ENCODE measurements at places on chromosomes 7 and 10.

DNA sequence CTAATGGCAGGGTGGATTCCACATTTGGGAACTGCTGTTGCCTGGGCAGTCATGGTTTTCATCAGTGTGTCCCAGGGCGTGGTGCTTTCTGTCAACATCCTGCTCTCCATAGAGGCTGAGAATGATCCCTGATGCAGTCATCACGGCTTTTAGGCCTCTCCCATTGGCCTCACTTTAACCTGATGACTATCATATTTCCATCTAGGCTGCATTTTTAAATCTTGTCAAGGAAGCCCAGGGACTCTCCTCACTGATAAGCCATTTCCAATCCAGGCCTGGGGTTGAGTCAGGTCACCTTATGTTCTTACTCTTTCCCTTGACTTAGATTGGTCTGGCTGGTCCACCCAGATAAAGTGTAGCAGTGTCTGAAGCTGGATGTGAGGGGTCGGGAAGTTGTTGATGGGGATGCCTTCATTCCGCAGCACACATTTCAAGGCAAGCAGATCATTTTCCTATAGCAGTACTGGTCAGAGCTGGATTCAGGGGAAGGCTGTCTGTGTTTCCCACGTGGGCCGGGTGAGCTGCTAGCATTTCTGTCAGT lies 177.0 kb downstream of the AUTS2 start:
- no peak for DNase-seq

- DNase-seq = no peak
Measured at GRCh38 chr10:129929343-129930292, 34.5 kb downstream of the EBF3 start.

- DNase-seq = no peak
Measured at GRCh38 chr10:79937701-79938151, 11.2 kb downstream of the SFTPD start.

GRCh38 chr10:60511477-60512229 lies 122.0 kb upstream of the ANK3 start:
- no peak for DNase-seq

- no peak for DNase-seq
Measured at GRCh38 chr7:148650232-148650858, 48.4 kb upstream of the CUL1 start.

DNA sequence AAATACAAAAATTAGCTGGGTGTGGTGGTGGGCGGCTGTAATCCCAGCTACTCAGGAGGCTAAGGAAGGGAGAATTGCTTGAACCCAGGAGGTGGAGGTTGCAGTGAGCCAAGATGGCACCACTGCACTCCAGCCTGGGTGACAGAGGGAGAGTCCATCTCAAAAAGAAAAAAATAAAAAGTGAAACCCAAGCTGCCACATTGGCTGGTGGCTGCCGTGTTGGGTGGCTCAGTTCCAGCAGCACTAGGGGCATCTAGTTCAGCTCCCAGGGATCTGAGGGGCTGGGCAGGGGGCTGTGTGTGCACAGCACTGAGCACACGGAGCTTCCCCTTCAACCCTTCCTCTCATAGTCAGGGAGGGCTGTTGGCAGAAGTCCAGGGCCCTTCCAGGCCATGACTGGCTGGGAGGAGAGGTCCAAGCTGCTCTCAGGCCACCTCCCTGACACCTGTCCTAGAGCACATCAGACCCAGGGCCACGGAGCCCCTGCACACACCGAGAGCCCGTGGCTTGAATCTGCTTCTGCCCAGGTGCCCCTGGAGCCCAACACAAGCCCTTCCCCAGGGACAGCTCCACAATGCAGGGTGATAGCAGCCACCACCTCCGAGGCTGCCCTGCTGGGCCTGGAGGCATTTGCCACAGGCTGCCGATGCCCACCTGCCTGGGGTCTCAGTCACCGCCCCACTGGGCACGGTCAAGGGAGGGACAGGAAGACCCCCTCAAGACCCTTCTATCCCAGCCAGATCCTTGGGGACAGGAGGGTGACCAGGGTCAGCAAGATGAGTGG lies 47.3 kb downstream of the YKT6 start:
- DNase-seq = no peak

- no peak for DNase-seq
Measured at GRCh38 chr10:124249196-124249595, 155.8 kb upstream of the CHST15 start.

- DNase-seq = no peak
Measured at GRCh38 chr10:30017556-30017955, 41.8 kb downstream of the JCAD start.

GRCh38 chr10:16816830-16817124 lies 447 bp downstream of the RSU1 start:
- DNase-seq = no peak

DNA sequence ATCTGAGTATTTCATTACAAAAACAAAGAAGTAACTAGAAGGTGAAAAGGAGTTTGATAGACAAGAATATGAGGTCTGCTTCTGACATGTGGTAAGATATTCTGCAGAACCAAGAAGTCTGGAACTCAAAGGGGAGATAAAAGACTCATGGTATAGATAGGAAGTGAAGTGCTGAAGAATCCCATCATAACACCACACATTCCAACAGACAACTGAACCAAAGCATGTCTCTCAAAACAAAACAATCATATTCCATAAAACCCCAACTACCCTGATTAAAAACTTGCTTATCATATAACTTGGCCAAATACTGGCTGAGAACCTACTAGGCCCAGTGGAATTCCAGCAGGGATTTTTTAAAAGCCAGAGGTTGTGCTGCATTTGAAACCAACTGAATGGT lies 178.7 kb downstream of the JAZF1 start:
- DNase-seq = no peak

- no peak for DNase-seq
Measured at GRCh38 chr7:66950763-66951162, 29.7 kb downstream of the TMEM248 start.

DNA sequence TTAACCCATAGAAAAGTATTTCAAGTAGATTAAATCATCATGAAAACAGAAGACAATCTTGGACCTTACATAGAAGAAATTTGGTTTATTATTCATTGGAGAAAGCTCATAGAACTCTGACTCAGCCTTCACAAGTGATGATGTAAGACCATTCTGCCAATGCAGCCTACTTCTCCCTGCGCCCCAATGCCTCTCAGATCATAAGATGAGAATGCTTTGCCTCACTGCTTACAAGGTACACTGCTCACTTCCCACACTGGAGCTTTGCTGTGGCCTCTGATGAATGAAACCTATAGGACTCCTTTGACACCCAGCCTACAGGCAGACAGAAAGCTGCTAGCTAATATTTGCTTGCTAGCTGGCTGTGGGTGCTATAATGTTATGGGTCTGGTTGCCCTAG lies 569.4 kb upstream of the STEAP1 start:
- DNase-seq = no peak

DNA sequence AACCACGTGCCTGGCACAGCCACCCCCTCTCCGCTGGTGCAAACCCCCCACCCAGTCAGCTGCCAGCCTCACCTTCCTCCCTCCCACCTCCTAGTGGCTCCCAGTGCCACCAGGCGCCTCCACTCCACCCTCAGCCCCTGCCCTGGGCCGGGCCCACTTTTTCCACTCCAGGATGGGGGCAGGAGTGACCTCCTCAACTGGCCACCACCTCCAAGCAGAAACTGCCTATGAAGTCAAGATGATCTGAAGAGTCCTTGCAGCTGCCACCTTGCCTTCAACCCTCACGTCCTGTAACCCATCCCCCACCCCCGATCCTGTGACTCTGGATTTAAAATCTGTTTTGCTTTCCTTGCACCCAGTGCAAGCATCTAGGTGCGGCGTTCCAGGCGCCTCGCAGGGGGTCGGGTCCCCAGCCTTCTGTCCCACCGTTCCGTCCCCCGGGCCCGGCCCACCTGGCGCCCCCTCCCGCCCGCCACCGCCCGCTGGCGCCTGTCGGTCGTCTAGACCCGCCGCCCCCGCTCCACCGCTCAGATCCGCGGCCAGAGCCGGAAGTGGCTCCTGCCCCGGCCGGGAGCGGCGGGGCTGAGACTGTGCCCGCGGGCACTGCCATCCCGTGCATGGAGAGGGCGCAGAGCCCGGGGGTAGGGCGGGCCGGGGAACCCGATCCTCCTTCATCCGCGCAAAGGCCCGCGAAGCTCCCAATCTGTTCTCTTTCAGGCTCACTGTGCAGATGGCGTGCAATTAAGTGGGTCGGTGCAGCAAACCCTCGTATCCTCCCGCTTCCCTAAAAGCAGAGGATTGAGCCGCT lies 51.2 kb upstream of the GTF2I start:
- peak; percentile 63 for DNase-seq

DNA sequence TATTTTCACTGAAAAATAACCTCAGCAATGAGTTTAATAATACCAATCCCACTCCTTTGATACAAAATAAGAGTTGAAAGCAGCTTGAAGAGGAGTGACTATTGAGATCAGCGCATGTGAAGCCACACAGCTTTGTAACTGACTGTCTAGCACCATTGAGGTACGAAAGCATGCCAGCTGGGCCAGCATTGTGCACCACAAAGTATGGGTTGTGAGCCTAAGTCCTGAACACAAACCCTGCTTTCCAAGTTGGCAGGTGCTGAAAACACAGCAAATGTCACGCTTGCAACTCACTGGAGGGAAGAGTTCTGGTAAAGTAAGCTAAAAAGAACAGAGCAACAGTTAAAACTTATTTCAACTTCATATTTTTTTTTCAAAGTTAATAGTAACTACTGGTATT lies 4.0 kb upstream of the FAM53B start:
- DNase-seq = no peak

GRCh38 chr7:133428326-133428725 lies 175.4 kb downstream of the EXOC4 start:
- DNase-seq = no peak

- peak; percentile 61 for DNase-seq
Measured at GRCh38 chr7:128427289-128427891, 17.6 kb upstream of the IMPDH1 start.

DNA sequence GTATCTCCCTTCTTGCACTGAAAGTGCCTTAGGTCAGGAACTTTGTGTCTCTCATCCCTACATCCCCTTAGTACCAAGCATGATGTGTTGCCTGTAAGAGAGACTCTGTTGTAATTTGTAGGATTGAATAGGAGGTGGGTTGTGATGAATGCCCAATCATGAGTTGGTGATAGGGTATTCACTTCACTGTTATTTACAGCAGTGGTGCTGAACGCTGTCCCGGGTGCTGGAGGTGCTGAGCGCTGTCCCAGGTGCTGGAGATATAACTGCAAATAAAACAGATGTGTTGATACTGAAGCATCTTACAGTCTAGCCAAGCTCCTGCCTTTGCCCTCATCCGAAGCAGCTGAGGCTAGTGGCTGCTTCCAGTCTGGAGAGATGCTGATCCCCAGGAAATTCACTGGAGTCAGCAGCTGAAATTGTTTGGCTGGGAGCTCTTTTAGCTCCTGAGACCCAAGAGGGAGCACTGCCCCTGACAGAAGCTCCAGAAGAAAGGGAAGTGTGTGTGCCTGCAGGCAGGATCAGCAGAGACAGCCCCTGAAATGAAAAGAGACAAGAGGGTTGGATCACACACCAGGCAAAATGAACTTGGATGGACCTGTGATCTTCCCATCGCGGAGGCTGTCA lies 183.4 kb downstream of the SORCS3 start:
- no peak for DNase-seq

GRCh38 chr7:47454069-47454973 lies 127.6 kb downstream of the TNS3 start:
- no peak for DNase-seq

DNA sequence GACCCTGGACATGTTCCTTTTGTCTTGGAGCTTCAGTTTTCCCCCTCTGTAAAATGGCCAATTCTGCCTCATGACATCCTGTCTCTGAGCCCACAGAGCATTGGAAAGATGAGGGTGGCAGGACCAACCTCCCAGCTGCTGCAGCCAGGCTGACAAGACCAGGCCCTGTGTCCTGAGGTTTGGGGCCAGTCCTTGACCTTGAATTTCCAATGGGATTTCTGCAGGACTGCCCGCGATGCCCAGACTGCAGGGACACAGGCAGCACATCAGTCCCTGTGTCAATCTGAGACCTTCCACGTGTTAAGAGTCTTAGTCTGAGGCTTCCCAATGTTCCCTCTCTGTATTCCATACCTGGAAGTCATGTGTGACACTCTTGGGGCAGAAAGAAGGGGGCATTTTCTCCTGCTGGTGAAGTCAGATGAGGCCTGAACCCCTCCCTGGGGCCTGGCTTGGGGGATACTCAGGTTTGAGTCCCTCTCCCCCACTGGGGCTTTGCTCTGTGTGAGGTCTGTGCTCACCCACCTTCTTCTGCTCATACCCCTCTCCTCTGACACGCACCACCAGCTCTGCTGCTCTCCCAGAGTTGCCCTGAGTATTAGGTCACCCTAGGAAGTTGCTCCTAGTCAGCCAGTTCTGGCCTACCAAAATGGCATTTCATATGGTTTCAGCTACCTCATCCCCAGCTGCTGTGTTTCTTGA lies 79.2 kb downstream of the ADCY1 start:
- no peak for DNase-seq

DNA sequence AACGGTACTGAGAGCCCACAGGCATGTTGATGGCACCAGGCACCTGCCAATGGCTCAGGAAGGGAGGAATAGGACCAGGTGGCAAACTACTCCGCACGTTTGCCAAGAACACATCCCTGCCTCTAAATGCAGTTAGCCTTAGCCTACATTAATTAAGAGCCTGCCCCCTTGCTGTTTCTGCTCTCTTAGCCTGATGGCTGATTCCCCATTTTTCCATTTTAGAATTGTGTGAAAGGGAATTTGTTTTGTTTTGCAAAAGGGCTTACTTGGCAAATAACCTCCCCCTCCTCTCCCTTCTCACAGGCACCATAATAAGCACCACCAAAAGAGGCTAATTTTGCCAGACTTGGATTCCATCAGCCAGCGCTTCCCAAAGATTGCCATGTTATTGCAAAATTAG lies 1203.2 kb downstream of the SORCS3 start:
- DNase-seq = no peak

GRCh38 chr7:6181136-6181535 lies 91.3 kb downstream of the CYTH3 start:
- no peak for DNase-seq

GRCh38 chr7:37037286-37037685 lies 313.0 kb upstream of the AOAH start:
- no peak for DNase-seq

- no peak for DNase-seq
Measured at GRCh38 chr7:79806161-79806734, 328.4 kb upstream of the GNAI1 start.

DNA sequence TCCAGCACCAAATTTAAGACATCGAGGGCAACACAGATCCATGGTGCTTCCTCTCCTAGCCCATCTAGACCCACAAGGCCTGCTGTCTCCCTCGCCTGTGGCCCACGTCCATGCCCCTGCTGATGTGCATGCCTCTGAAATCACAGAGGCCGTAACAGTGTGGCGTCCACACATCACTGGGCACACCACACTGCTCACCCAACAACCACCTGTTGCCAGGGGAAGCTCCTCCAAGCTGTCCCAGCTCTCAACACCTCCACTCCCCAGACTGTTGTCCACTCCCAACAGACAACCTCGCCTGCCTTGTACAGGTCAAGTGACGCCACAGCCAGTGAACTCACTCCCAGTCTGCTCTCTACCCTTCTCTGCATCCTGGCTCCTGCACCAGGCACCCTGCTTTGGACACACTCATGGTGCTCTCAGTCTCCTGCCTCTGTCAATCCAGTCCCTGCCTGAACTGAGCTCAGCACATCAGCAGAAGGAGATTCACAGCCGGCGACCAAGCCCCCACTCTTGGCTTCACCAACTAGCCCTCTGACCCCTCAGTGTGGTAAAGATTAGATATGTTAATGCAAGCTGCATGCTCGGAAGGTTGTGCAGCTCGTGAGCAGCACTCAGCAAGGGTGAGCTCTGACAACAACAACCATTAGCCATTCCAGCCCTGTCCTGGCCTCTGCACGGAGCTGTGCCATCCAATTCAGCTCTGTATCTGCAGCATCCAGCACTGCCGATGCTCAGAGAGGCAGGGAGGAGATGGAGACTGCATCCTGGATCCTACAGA lies 197.0 kb downstream of the TNS3 start:
- DNase-seq = no peak
